H1 (cell line): ENCODE measurements at places on chromosomes 5 and 9.

DNA sequence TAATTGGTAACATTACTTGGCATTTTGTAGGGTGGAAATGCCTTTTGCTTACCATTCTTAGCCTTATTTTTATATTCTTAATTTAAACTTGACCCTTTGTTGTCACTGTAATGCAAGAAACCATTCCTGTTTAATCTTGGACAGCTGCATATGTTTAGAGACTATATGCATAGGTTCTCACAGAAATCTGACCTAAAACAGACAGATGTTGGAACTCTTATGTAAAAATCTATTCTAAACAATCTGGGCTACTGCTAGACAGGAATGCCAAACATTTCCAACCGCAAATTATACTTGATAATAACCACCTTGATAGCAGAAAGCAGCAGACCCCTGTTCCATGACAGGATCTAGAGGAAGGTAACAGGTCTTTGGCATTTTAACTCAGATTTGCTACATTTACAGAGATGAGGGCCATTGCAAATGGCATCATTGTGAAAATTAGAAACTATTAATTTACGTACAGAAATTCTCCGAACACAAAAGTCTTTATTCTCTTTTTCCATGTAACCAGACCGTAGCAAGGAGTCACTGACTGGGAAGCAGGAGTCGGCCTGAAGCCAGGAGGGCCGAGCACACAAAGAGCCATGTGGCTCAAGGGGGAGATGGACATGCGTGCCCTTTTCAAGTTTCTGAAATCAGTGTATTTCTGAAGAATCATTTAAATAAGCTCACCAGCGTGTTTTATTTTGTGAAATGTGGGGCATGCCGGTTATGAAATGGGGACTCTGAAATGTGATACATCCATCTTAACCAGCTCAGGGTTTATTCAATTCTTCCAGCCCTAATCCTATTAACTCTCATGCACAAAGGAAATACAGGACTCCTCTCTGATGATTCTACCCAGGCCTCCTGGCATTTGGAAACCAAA lies 139.3 kb downstream of the AOPEP start:
- DNase-seq: no peak

GRCh38 chr9:86731511-86732063 lies 215.7 kb downstream of the GAS1 start:
- no peak for DNase-seq

DNA sequence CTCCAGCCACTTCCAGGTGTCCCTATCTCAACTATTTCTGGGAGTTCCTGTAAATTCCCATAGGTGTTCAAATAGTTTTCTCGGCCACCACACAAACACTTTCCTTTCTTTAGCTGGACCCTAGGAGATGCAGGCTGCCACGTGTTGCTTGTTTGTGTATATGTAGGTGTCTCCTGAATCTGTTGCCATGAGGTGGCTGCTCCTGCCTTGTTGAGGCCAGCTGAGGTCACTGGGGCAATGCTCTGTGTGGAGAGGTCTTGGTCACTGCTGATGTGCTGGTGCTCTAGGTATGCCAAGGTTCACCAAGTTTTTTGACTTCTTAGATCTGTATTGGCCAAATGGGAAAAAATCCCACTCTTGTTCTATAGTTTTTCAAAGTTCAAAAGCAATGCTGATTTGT lies 132.5 kb upstream of the CHD1 start:
- no peak for DNase-seq

- DNase-seq: no peak
Measured at GRCh38 chr5:1515311-1515920, 8.3 kb downstream of the LPCAT1 start.

DNA sequence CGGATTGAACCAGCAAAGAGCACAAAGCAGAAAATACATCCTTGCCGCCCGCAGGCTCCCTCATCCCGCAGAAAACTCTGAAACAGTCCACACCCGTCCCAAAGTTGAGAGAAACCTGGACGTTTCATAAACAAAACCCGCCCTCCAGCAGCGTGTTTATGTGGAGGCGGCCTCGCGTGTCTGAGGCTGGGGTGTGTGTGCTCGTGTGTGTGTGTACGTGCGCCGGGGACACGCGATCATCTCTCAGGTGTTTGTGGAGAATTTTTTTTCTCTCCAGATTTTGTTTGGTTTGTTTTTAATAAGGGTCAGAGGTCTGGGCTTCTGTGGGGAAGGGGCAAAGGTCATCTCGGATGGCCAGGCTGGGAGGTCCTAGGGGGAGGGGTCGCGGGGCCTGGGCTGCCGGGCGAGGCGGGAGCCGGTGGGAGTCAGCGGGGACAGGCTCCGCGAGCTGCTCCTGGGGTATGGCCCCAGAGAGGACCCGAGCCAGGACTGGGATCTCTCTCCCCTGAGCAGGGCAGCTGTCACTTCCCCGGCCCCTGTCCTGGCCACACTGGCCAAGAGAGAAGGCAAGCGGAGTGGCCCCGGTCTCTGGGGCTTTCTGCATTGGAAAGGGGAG lies 206.4 kb downstream of the C9orf50 start:
- DNase-seq: no peak

DNA sequence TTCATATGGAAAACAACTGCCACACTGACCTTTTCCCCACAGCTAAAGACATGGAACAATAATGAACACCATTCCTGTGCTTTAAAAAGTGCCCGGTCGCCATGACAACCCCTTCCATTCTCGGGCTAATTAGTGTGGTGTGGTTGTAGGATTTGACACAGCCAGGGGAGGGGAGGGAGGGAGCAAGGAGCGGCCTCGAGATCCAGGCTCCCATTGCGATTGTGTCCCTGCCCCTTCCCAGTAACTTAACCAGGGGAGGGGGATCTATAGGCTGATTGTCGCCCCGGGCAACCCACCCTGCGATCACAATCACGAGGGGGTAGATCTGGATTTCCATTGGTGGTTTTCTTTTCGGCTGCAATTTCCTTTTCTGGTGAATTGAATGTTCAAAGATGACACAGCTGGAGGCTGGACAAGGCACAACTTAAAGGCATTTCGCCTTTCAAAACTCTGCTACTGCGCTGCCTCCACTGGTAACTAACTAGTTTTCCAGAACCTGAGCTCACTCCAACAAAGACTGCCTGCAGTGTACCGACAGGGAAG lies 96.7 kb upstream of the RETREG1 start:
- DNase-seq: no peak

DNA sequence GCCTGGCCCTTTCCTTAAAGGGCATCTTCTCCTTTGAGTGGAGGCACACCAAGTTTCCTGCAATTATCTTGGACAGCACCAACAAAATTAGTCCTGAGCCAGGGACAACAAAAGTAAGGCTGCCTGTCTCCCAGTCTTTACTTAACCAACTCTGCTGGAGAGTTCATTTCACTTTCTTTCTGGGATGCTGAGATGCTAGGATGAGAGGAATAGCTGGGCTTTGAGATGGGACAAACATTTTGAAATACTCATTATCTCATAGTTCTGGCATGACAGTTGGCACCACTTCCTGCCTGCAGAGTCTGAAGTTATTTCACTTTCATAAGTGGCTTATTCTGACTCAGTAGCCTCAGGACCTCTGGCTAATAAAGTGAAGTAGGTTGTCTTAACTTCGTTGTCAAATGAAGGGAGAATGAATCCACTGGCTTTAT lies 157.0 kb downstream of the C9orf152 start:
- DNase-seq: no peak

DNA sequence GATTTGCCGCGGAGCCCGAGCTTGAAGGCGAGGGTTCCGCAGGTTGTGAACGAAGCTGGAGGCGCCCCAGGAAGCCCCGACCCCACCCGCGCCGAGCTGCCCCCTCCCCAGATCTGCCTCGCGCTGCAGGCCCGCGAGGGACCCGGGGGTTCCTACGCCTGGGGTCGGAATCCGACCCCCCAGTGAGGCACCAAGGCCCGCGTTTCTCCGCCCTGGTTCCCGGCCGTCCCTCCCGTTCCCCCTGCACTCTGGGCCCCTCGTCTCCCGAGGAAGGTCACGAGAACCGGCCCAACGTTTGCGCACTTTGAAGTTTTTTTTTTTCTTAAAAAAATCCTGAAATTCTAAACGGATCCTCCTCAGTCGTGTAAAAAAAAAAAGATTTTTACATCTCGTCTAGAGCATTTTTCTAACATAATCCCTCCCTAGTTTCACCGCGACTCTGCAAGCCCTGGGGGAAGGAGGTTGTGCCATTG lies 880 bp upstream of the GFPT2 start:
- no peak for DNase-seq

- DNase-seq: no peak
Measured at GRCh38 chr5:38540314-38540713, 16.1 kb downstream of the LIFR start.

DNA sequence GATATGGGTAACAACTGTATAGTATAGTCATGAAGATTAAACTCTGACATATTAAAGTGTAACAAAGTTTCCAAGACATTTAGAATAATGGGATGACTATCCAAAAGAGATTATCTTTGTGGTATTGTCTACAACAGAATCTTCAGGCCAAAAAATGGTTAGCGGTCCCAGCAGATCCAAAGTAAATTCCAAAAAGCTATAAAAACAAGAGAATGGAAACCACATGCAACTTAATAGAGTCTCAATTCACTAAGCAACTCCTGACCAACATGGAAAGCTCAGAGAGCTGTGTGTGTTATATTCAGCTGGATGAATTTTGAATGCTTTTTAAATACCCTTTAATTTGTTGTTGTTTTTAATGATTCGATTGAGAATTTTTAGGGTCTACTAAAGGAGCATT lies 688.2 kb downstream of the CETN3 start:
- DNase-seq: no peak
